ENCODE measurements at places on chromosomes 1 and 21. TPM values are rescaled to one million over a fixed set of nuclear protein-coding genes. Genes with fewer than 3 reads are reported as not detected.

- DNase-seq: no peak
Measured at GRCh38 chr21:32795376-32795775, 23.8 kb upstream of the PAXBP1 start.

DNA sequence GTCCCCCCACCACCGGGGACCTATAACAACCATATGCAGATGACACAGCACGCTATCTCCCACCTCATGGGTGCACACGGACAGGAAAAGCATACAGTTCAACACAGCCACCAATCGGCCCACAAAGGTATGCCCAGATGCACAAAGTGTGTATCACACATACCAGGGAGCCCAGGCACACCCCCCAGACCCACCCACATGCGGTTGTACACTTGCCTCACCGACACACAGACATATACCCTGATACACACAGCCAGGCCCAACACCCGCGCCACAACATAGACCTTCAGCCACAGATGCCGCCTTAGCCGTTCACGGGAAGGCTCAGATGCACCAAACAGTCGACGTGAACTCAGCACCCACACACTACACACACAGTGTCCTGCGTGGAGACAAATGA lies 5.5 kb downstream of the CROCC start:
- no peak for DNase-seq

DNA sequence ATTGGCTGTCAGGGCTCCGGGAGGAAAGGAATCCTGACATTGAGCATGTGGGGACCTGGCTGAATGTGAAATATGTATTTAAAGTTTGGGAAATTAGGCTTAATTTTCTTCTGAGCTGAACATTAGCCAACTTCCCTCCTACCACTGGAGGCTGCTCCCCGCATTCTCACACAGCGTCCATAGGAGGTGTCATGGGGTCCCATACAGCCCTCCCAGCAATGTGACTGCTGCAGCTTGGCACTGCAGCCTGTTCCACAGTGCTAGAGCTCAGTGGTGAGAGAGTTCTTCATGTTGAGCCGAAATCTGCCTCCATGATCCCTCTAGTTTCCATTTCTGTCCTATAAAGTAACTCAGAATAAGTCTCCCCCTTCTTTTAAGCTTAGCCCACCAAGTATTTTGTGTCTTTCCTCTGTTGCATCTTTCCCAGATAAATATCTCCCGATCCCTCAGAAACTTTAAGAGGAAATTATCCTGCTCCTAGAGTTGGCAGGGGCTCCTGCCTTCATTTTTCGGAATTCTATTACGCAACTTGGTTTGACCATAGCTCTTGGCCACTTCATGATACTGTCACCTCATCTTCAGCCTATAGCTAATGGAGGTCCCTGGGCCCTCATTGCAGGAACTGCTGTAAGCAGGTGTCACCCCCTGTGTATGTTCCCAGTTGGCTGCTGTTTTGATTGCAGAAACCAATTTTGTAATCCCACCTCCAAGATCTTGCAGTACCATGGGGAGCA lies 2.0 kb downstream of the FCRL6 start:
- no peak for DNase-seq

BNIPL gene
- 0.53 TPM for polyA plus RNA-seq

CHRM3 gene
- polyA plus RNA-seq: 1.1 TPM

BTBD8 gene
- polyA plus RNA-seq: 2.6 TPM

Measured in brain (organoid and tissue), 16 donors.